T47D (cell line): ENCODE measurements at places on chromosomes 7 and 10.

- no peak for DNase-seq
Observed at GRCh38 chr10:29534590-29534989, 100.2 kb downstream of the SVIL start.

- no peak for DNase-seq
Observed at GRCh38 chr10:58570979-58571378, 58.3 kb downstream of the BICC1 start.

DNA sequence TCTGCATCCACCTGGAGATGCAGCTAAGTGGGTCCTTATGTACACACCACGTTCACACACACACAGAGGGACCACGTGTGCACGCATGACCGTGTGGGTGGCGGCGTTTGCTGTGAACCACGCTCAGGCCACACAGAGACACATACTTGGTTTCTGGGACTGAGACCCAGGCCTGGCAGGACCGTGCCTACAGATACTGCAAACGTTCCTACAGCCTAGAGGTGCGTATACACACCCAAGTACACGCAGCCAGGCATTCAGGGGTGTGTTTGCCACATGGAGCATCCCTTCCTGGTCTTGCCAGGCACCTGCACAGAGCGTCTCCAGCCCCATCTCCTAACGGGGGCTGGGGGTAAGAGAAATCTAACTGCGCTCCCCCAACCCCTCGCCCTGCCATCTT is 49.0 kb upstream of the GTF2IRD1 start:
- DNase-seq = no peak

DNA sequence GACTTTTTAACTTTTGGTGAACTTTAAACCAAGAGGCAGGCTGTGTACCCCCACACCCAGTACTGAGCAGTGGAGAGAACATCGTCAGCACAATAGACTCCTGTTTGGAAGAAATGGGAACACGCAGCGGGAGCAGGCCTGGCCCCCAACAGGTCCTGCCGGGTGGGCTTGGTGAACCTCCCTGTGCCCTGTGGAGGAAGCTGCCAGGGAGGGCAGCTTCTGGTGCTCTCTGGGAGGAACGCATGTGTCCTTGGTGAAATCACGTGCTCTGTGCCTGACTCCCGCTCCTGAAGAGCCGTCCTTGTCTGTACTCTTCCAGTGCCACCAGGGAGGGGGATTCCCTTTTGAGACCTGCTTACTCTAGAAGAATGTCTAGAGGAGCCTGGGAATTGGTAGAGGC is 31.6 kb downstream of the CHAT start:
- DNase-seq = no peak

DNA sequence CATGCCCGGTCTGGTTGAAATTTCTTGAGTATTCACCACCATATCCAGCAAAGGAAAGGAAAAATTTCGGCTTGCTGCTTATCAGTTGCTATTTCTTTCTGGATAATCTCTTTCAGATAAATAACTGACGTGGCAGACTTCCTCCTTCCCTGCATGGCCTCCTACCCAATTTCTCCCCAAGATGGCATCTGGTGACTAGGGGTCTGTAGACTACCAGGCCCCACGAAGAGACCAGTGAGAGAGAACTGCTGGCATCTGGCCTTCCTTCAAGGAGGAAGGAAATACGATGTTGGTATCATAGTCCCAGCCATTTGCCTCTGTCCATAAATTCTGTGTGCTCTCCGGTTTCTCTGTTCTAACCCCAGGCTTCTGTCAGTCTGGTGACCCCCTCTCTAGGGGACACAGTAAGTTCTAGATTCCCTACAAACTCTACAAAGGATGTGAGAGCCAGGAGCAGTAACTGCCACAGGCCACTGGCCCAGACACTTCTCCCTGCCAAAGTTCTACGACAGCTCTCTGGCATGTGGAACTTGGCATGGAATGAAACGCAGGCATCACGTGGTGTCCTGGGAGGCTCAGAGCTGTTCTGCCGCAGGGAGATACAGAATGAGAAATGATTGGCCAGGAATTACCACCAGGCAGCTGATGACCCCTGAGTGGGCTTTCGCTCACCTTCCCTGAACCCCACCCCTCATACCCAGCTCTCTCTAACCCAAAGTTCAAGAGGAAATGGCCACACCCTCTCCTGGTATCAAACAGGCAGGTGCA is 30.0 kb upstream of the MSRB2 start:
- DNase-seq = peak; percentile 76

DNA sequence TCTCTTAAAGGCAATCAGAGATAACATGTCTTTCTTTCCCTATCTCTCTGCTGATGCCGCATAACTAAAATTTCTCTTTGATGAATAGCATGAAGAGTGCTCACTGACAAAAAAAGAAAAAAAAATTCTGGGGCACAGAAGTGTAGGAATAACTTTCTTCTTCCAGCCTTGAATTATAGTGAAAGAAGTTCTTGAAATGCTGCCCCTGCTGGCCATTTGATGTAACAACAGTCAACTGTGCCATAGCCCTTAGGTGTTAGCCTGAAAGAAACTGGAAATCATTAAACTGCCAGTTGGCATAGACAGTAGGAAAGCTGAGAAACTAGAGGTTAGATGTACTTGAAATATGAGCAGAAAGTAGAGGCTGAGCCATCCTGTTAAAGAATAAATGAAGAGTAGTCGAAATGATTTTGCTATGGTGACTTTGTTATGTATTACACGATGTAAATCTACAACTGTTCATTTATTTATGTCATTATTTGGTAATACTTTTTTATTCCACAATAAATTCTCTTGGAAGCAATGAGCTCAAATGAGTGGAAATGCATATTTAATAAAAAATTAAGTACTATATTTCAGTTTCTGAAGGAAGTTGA is 48.3 kb upstream of the FAM171A1 start:
- DNase-seq = peak; percentile 67

DNA sequence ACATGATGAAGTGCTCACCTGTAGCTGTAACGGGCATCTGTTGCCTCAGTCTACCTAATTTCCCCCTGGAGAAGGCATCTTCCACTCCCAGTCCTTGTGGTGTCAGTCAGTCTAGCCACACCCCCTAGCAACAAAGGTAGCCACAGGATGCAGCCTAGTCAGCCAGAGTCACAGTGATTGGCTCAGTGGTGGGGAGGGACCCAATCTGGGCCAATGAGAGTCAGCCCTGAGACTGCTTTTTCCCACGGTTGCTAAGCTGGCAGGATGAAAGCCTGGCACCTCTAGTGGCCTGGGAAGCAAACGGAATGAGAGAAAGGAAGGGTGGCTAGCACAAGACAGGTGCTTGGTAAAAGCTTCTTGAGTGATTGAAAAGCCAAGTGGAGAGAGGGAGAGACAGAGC is 118.6 kb downstream of the SH3PXD2A start:
- DNase-seq = peak; percentile 74

- DNase-seq = no peak
Observed at GRCh38 chr7:96380111-96380512, 58.2 kb upstream of the SLC25A13 start.
